ENCODE measurements at places on chromosomes 2 and 18. TPM values are rescaled to one million over a fixed set of nuclear protein-coding genes. Genes with fewer than 3 reads are reported as not detected.

DNA sequence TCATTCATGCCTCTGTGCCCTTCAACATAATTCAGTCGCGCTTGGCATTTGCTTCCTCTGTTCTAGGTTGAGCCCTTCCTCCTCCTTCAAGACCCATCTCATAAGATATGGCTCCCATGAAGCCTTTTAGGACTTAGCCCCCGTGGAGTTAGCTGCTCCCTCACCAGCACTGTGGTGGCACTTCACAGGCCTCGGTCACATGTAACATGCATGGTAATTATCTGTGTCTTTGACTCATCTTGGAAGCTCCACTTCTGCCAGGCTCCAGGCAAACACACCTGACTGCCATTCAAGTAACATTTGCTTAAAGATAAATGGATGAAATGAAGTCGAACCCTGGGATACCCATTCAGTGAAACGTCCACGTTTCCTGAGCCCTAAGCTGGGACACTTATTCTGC lies 484.7 kb downstream of the EIPR1 start:
- H3K4me1 ChIP-seq = no peaks in the 10 kb centered on the region
- H3K4me3 ChIP-seq = no peak overlapping the region
- DNase-seq = no peak
- H3K27me3 ChIP-seq = no peaks in the 10 kb centered on the region

- H3K4me1 ChIP-seq = peaks cover 2% of the 10 kb centered on the region
- H3K4me3 ChIP-seq = no peak overlapping the region
- no peak for DNase-seq
Observed at GRCh38 chr2:8640498-8640897, 41.4 kb upstream of the ID2 start.

GRCh38 chr2:29698216-29698615 lies 223.2 kb downstream of the ALK start:
- peaks cover 2% of the 10 kb centered on the region for H3K27me3 ChIP-seq
- H3K36me3 ChIP-seq = no peaks in the 10 kb centered on the region
- no peak overlapping the region for H3K4me3 ChIP-seq
- peaks cover 2% of the 10 kb centered on the region for H3K4me1 ChIP-seq
- no peak overlapping the region for H3K27ac ChIP-seq

AGXT gene
- total RNA-seq = not detected

DSG1 gene
- total RNA-seq = not detected

GRCh38 chr2:133641497-133641896 lies 73.2 kb upstream of the NCKAP5 start:
- H3K27me3 ChIP-seq = no peaks in the 10 kb centered on the region
- no peak overlapping the region for H3K4me3 ChIP-seq
- no peaks in the 10 kb centered on the region for H3K36me3 ChIP-seq
- no peaks in the 10 kb centered on the region for H3K4me1 ChIP-seq
- no peak for DNase-seq

UCN gene
- 0.94 TPM for total RNA-seq

DNA sequence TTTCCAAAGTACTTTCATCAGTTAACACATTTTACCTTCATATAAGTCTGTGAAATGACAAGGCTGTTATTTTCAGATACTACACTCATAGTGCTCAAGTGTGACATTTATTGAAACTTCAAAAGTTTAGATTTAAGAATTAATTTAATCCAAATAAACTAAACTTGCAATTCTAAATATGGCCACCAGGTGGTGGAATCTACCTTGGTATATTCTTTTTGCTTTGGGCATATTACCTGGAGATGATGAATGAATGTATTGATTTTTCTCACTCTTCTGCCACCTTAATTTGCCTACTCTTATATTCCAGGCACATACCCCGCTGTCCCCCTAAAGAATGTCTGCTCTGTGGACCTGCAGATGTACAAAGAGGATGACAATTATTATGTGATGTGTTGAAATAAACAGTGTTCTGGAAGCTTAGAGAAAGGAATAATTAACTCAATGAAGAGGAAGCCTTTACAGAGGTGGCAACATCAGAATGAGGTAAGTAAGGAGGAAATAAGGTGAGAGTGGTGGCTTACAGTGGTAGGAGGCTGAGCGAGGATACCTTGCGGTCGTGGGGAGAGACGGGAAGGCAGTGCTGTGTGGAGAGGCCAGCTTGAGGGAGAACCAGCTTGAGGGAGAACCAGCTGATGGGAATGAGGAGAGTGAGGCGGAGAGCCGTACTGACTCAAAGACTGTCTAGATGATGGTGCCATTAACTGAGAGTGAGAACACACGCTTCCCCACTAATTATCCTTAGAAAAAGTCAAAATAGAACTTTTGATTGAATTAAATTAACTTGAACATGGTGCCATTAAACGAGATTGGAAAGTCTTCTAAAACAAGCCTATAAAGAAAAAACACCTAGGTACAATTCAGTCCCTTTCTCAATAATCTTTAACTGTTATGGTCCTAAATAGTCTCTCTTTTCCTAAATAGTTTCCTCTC lies 179.5 kb downstream of the CELF4 start:
- H3K4me3 ChIP-seq = no peak overlapping the region
- peaks cover 2% of the 10 kb centered on the region for H3K27me3 ChIP-seq
- no peaks in the 10 kb centered on the region for H3K4me1 ChIP-seq
- no peak overlapping the region for H3K27ac ChIP-seq

DNA sequence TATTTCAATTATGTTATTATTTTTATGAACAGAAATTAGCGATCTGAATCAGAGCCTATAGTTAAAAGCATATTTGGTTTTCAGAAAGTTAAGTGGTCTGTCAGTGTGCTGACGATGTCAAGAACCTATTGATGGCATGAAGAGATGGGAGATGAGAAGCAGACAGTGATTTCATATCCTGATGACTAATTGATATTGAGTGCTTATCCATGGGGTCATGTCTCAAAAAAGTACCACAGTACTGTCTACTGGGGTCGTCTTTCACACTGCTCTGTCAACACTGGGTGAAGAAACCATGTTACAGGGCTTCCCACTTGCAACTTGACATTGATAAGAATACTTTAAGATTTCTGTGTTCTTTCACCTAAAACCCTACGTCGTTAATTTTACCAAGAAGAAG lies 297.1 kb downstream of the AFF3 start:
- H3K27ac ChIP-seq = no peak overlapping the region
- no peaks in the 10 kb centered on the region for H3K36me3 ChIP-seq
- no peak overlapping the region for H3K4me3 ChIP-seq
- no peaks in the 10 kb centered on the region for H3K4me1 ChIP-seq

GRCh38 chr2:213980883-213981282 lies 430.0 kb upstream of the VWC2L start:
- no peak overlapping the region for H3K27ac ChIP-seq
- no peaks in the 10 kb centered on the region for H3K36me3 ChIP-seq
- no peak overlapping the region for H3K4me3 ChIP-seq
- no peaks in the 10 kb centered on the region for H3K4me1 ChIP-seq
- no peaks in the 10 kb centered on the region for H3K27me3 ChIP-seq
- no peak for DNase-seq

SEPTIN10 gene
- total RNA-seq = 2.9 TPM

- H3K4me3 ChIP-seq = peak overlapping the region; percentile 43
- H3K36me3 ChIP-seq = peaks cover 78% of the 10 kb centered on the region
- H3K4me1 ChIP-seq = peaks cover 97% of the 10 kb centered on the region
- H3K27me3 ChIP-seq = no peaks in the 10 kb centered on the region
- no peak for DNase-seq
Observed at GRCh38 chr18:77065221-77065981, 67.2 kb downstream of the MBP start.

HNMT gene
- not detected for total RNA-seq

DSG4 gene
- total RNA-seq = not detected

All from activated T-helper 2 cell treated with anti-CD3 and anti-CD28 coated beads, Interferon-gamma antibody, Interleukin-2, Interleukin-4, amounts not matched to agents 10 μg/mL and 5 μg/mL and 100 μg/mL, durations not matched to agents 14 hours and 24 hours and 36 hours (primary cell).